Pancreas (tissue), 10 donors: ENCODE measurements at places on chromosomes 4 and X. TPM values are rescaled to one million over a fixed set of nuclear protein-coding genes. Genes with fewer than 3 reads are reported as not detected.

GRCh38 chr4:146059865-146060264 is 115.7 kb upstream of the LSM6 start:
- H3K36me3 ChIP-seq: no peaks in the 10 kb centered on the region
- H3K27me3 ChIP-seq: no peaks in the 10 kb centered on the region
- DNase-seq: no peak
- H3K4me3 ChIP-seq: no peak overlapping the region
- no peaks in the 10 kb centered on the region for H3K4me1 ChIP-seq

The ALG13 gene
- 27.8 TPM for total RNA-seq

The SLC25A43 gene
- 4.0 TPM for total RNA-seq

- no peaks in the 10 kb centered on the region for H3K27me3 ChIP-seq
- H3K27ac ChIP-seq: no peak overlapping the region
- H3K4me1 ChIP-seq: no peaks in the 10 kb centered on the region
- DNase-seq: no peak
These were observed 76.8 kb upstream of the MCF2 start for GRCh38 chrX:139784807-139785206.

- H3K4me3 ChIP-seq: no peak overlapping the region
- no peak for DNase-seq
- H3K27ac ChIP-seq: no peak overlapping the region
- no peaks in the 10 kb centered on the region for H3K4me1 ChIP-seq
- no peaks in the 10 kb centered on the region for H3K36me3 ChIP-seq
These were observed 156.4 kb downstream of the HS6ST2 start for GRCh38 chrX:132802033-132802432.

The FGF5 gene
- total RNA-seq: not detected

The PRDM5 gene
- 8.9 TPM for total RNA-seq

DNA sequence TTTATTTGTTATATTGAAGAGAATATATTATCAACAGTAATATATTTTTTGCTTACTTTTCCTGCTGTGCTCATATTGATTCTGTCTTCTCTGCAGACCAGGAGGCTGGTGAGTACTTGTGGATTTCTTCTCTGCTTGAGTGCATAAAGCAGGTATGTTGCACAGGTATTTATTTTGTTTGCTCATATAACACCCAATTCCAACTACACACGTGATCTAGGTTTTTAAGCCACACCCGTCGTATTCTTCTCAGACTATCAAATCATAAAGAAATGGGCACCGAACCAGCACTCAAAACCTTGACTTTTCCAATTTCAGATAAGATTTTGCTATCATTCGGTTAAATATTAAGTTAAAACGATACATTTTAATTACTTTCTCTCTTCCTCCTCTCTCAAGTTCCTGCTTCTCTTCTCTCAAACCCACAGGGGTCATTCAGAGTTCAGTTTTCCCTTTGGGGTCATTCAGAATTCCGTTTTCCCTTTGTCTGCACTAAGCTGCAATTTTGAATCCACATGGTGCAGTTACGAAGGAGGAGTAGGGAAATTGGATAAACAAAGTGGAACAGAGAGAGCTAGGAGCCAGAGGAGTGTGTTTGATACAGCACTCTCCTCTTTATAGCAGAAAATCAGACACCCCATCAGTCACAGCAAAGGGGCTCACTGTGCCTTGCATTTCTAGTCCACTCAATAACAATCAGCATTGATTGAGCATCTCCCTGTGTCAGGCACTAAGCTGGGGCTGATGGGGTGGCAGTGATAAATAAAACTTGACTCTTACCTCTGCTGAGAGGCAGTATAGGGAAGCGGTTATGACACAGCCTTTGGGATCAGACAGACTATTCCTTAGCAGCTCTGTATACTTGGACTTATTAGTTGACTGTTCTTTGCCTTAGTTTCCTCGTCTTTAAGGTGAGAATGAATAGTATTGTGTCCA is at the start of gene ADH1C:
Gene ADH1C (minus strand): TSS at position 145 of the 936 bp plus-strand sequence. CDS start 71 bp downstream, at position 74.
- H3K27me3 ChIP-seq: no peaks in the 10 kb centered on the region
- no peak for DNase-seq
- no peaks in the 10 kb centered on the region for H3K36me3 ChIP-seq
- peaks cover 17% of the 10 kb centered on the region for H3K4me1 ChIP-seq

- no peaks in the 10 kb centered on the region for H3K27me3 ChIP-seq
- H3K27ac ChIP-seq: peak overlapping the region; percentile 58
- H3K36me3 ChIP-seq: no peaks in the 10 kb centered on the region
- DNase-seq: no peak
- H3K4me3 ChIP-seq: peak overlapping the region; percentile 70
These were observed 981 bp downstream of the TET2 start for GRCh38 chr4:105147553-105148161.

GRCh38 chr4:27059446-27059845 is 198.8 kb downstream of the STIM2 start:
- H3K36me3 ChIP-seq: no peaks in the 10 kb centered on the region
- H3K27me3 ChIP-seq: no peaks in the 10 kb centered on the region
- H3K4me3 ChIP-seq: no peak overlapping the region
- no peaks in the 10 kb centered on the region for H3K4me1 ChIP-seq

DNA sequence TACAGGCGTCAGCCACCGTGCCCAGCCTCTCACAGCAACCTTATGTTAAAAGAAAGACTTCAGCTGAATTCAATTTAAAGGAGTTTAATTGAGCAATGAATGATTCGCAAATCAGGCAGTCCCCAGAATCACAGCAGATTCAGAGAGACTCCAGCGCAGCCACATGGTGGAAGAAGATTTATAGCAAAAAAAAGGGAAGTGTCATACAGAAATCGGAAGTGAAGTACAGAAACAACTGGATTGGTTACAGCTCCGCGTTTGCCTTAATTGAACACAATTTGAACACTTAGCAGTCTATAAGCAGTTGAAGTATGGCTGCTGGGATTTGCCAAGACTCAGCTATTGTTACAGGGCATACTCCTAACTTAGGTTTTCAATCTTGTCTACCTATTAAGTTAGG is 19.8 kb downstream of the CENPVL3 start:
- no peaks in the 10 kb centered on the region for H3K4me1 ChIP-seq
- no peaks in the 10 kb centered on the region for H3K27me3 ChIP-seq
- no peaks in the 10 kb centered on the region for H3K36me3 ChIP-seq

DNA sequence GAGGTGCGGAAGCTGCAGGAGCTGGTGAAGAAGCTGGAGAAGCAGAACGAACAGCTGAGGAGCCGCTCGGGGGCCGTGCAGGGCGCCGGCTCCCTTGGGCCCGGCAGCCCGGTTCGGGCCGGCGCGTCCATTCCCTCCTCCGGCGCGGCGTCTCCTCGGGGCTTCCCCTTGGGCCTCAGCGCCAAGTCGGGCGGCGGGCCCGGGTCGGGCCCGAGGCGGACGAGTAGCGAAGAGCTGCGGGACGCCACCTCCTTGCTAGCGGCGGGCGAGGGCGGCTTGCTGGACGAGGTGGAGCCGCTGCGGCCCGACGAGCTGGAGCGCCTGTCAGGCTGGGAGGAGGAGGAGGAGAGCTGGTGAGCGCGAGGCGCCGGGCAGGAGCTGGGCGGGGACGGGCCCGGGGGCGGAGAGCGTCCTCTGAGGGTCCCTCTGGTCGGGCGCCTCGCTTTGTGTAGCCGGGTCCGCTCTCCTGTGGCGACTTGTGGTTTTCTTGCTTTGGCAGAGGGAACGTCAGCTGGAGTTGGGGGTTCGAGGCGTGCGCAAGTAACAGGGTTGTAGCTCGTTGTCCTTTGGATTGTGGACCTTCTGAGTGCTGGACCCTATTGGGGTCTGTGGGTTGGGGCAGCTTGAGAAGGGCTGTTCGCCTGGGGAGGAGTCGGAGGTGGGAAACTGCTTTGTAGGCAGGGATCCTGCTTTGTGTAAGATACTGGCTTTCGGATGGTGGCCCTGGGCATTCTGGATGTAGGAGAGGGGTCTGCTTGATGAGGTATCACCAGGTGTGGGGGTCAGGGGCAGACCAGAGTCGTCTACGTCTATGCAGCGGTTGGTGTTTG is 662 bp downstream of the SLAIN2 start:
- H3K4me3 ChIP-seq: peak overlapping the region; percentile 74
- no peaks in the 10 kb centered on the region for H3K36me3 ChIP-seq
- DNase-seq: peak; percentile 59
- H3K27ac ChIP-seq: peak overlapping the region; percentile 97
- no peaks in the 10 kb centered on the region for H3K27me3 ChIP-seq
- peaks cover 35% of the 10 kb centered on the region for H3K4me1 ChIP-seq

DNA sequence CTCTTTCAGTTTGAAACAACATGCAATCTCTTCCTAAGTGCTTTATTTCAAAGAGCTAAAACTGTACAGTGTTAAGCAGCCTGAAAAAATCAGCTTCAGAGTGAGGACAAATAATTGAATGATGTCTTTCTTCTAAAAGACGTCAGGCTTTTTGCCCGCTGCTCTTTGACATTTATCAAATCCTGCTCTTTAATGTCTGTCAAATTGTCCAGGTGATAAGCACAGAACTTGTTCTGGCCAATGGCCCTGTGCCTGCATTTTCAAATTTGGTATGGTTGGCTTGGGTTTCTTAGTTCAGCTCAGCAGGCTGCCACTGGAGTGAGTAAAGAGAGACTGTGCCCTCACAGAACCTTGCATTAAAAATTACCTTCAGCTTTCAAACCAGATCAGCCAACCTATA is 712.9 kb upstream of the LCORL start:
- H3K36me3 ChIP-seq: no peaks in the 10 kb centered on the region
- DNase-seq: no peak
- H3K4me1 ChIP-seq: no peaks in the 10 kb centered on the region
- no peak overlapping the region for H3K27ac ChIP-seq
- H3K4me3 ChIP-seq: no peak overlapping the region

The PGAM4 gene
- not detected for total RNA-seq

DNA sequence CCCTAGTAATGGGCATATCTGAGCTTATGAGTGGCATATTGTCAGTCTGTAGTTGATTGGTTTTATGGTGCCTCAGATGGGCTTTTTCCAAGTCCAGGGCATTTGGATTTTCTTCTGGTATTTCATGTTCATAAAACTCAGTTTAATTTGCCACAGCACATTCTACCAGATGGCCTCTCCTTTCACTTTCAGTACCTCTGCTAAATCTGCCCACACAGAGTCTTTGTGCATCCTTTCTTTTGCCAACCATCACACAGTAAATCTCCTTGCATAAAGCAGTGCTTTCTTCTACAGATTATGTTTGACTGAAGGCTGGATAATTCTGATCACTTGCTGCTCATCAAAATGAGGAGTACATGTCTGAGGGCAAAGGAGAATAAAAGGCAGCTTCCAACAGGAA is 98.2 kb downstream of the HS6ST2 start:
- no peaks in the 10 kb centered on the region for H3K36me3 ChIP-seq
- no peak overlapping the region for H3K27ac ChIP-seq
- no peak overlapping the region for H3K4me3 ChIP-seq
- no peak for DNase-seq

GRCh38 chr4:13207226-13207625 is 276.9 kb downstream of the RAB28 start:
- H3K4me3 ChIP-seq: no peak overlapping the region
- H3K4me1 ChIP-seq: no peaks in the 10 kb centered on the region
- H3K27ac ChIP-seq: no peak overlapping the region

- H3K36me3 ChIP-seq: no peaks in the 10 kb centered on the region
- no peak for DNase-seq
- H3K4me3 ChIP-seq: no peak overlapping the region
- no peaks in the 10 kb centered on the region for H3K27me3 ChIP-seq
- no peak overlapping the region for H3K27ac ChIP-seq
These were observed 20.0 kb downstream of the MID2 start for GRCh38 chrX:107845625-107846024.

DNA sequence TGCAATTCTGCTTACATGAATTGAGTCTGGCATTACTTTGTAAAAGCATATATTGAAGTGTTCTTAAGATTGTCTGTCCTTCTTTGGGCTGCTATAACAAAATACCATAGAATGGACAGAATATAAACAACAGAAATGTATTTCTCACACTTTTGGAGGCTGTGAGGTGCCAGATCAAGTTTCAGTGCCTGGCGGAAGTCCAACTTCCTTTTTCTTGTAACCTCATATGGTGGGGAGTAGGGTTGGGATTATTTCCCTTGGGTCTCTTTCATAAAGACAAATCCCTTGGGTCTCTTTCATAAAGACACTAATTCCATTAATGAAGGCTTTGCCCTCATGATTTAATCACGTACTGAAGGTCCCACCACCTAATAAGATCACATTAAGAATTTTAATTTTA is 199.3 kb upstream of the GRID2 start:
- H3K4me1 ChIP-seq: no peaks in the 10 kb centered on the region
- no peak for DNase-seq
- no peaks in the 10 kb centered on the region for H3K36me3 ChIP-seq
- no peak overlapping the region for H3K4me3 ChIP-seq
- H3K27me3 ChIP-seq: no peaks in the 10 kb centered on the region
- H3K27ac ChIP-seq: no peak overlapping the region
